ENCODE measurements at places on chromosomes 5 and 9. TPM values are rescaled to one million over a fixed set of nuclear protein-coding genes. Genes with fewer than 3 reads are reported as not detected.

PCDHGC4 gene
- total RNA-seq, result 1.1 TPM

GRCh38 chr9:115951977-115952376 lies 201.6 kb upstream of the PAPPA start:
- H3K4me1 ChIP-seq, result no peaks in the 10 kb centered on the region
- no peak for DNase-seq
- H3K4me3 ChIP-seq, result no peak overlapping the region
- H3K36me3 ChIP-seq, result no peaks in the 10 kb centered on the region
- no peaks in the 10 kb centered on the region for H3K27me3 ChIP-seq

GRCh38 chr9:131214286-131214856 lies 61.9 kb downstream of the FAM78A start:
- peaks cover 17% of the 10 kb centered on the region for H3K4me1 ChIP-seq
- DNase-seq, result no peak

- peaks cover 3% of the 10 kb centered on the region for H3K4me1 ChIP-seq
- H3K27me3 ChIP-seq, result no peaks in the 10 kb centered on the region
- DNase-seq, result peak; percentile 93
- no peak overlapping the region for H3K4me3 ChIP-seq
These were observed 172.1 kb upstream of the GAS1 start for GRCh38 chr9:87119328-87119881.

ACTBL2 gene
- not detected for total RNA-seq

- no peak for DNase-seq
- H3K27ac ChIP-seq, result no peak overlapping the region
- H3K4me1 ChIP-seq, result no peaks in the 10 kb centered on the region
- no peak overlapping the region for H3K4me3 ChIP-seq
- peaks cover 25% of the 10 kb centered on the region for H3K36me3 ChIP-seq
- no peaks in the 10 kb centered on the region for H3K27me3 ChIP-seq
These were observed 21.0 kb downstream of the EXOC3 start for GRCh38 chr5:463952-464351.

DNA sequence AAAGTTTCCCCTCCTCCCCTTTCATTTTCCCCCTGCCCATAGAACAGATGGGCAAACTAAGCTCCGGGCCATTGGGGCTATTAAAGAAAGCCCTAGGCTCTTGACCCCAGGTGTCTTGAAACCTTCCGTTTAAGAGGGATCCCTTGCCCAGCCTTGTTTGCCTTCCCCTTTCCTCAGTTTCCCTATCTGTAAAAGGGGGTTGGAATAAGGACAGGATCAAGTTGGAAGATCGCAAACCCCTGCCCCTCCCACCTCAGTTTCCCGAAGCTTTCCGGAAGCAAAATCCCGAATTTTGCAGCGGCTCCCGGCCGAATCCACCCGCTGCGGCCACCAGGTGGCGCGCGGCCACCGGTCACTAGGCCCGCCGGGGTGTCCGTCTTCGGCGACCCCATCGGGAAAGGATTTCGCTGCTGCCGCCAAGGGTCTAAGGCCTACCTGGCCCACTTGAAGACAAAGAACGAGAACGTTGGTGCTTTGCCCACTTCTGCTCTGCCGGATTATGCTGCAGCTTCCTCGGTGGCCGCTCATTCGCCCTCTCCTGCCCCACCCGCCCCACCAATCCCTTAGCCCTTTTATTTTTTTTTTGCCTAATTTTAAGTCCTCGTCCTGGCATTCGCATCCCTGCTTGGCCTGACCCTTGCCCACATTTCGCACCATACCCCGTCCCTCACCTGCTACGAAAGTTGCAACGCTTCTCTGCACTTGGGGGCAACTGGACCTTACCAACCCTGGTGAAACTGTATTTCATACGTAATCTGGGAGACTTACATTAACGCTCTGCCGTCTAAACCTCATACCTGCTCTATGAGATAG lies 962 bp upstream of the NR6A1 start:
- H3K27me3 ChIP-seq, result peaks cover 7% of the 10 kb centered on the region
- H3K36me3 ChIP-seq, result no peaks in the 10 kb centered on the region
- peaks cover 16% of the 10 kb centered on the region for H3K4me1 ChIP-seq

GRCh38 chr5:54443270-54443669 lies 12.2 kb upstream of the HSPB3 start:
- no peak overlapping the region for H3K27ac ChIP-seq
- peaks cover 15% of the 10 kb centered on the region for H3K4me1 ChIP-seq
- peak; percentile 71 for DNase-seq

RAD23B gene
- total RNA-seq, result 84.7 TPM

FOXD4L3 gene
- 0.21 TPM for total RNA-seq

GRCh38 chr9:89705651-89706050 lies 100.8 kb downstream of the GADD45G start:
- peaks cover 7% of the 10 kb centered on the region for H3K4me1 ChIP-seq
- no peak overlapping the region for H3K4me3 ChIP-seq
- H3K27ac ChIP-seq, result no peak overlapping the region
- H3K36me3 ChIP-seq, result no peaks in the 10 kb centered on the region
- no peaks in the 10 kb centered on the region for H3K27me3 ChIP-seq

DNA sequence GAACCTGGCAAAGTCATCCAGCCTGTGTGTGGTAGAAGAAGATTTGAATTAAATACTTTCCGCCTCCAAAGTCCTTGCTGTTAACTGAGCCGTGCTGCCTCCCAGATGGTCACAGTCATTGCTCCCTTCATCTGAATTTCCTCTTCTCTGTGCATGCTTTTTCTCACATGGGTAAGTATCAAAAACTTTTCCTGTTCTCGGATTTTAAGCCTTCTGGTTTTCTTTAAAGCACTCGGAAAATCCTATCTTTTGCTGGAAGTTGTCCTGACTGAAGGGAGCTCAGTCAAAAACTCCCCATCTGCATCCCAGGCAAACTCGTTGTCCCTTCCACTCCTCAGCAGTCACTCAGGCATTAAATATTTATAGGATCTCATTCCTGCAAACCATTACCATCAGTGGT lies 290.0 kb upstream of the PIK3R1 start:
- DNase-seq, result no peak
- H3K27ac ChIP-seq, result no peak overlapping the region
- no peaks in the 10 kb centered on the region for H3K36me3 ChIP-seq
- no peaks in the 10 kb centered on the region for H3K27me3 ChIP-seq

- no peak overlapping the region for H3K4me3 ChIP-seq
- no peaks in the 10 kb centered on the region for H3K4me1 ChIP-seq
- H3K36me3 ChIP-seq, result no peaks in the 10 kb centered on the region
- no peak overlapping the region for H3K27ac ChIP-seq
These were observed 366.4 kb downstream of the ARL15 start for GRCh38 chr5:53943938-53944337.

GRCh38 chr9:16175461-16175860 lies 622.6 kb downstream of the CCDC171 start:
- no peaks in the 10 kb centered on the region for H3K27me3 ChIP-seq
- H3K4me1 ChIP-seq, result peaks cover 6% of the 10 kb centered on the region
- no peak overlapping the region for H3K27ac ChIP-seq
- no peak overlapping the region for H3K4me3 ChIP-seq

GRCh38 chr9:27634879-27635278 lies 61.6 kb upstream of the C9orf72 start:
- H3K27ac ChIP-seq, result no peak overlapping the region
- no peaks in the 10 kb centered on the region for H3K36me3 ChIP-seq
- no peaks in the 10 kb centered on the region for H3K4me1 ChIP-seq

GRCh38 chr5:38329132-38329715 lies 70.9 kb downstream of the EGFLAM start:
- peak; percentile 23 for DNase-seq
- no peaks in the 10 kb centered on the region for H3K4me1 ChIP-seq
- H3K27ac ChIP-seq, result no peak overlapping the region
- H3K4me3 ChIP-seq, result no peak overlapping the region
- H3K27me3 ChIP-seq, result no peaks in the 10 kb centered on the region

PRLR gene
- total RNA-seq, result 0.06 TPM

DNA sequence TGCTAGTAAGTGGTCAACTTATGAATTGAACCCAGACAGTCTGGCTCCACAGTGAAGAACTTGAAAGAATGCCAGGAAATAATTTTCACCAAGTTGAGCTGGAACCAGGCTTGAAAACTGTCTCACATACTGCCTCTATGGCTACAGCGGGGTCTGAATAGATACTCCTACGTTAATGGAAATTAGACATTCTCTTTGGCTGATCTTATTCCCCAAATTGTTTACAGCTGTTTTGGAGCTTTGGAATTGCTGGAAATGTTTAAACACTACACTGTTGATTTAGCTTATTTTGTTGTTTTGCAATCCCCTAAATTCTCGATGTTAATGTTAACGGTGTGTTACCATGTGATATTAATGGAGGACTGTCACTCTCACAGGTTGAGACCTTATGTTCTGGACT lies 146.4 kb downstream of the FBXL7 start:
- no peak overlapping the region for H3K4me3 ChIP-seq

BARHL1 gene
- total RNA-seq, result not detected

DNA sequence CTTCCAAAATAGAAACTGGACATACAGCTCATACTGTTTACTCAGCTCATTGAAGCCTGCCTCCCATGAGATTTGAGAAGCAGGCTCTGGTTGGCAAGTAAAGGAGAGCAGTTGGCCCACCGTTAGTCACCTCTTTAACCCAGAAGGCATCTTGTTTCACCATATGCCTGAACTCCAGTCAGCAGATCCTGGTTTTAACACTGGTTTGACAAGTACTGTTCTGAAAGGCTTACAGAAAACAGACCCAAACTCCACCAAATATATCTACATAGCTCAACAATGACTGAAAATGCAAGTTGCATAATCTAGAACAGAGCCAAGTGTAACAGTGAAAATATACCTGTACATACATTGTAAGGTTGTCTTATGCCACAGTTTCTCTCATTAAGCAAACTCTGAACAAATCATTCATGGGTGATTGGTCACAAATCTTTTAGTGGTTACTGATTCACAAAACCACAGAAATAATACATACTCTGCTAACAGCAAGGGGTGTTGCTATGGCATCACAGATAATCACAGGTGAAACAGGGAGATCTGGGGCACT lies 198.8 kb downstream of the BNC2 start:
- no peak overlapping the region for H3K27ac ChIP-seq
- DNase-seq, result peak; percentile 63
- peaks cover 29% of the 10 kb centered on the region for H3K27me3 ChIP-seq
- H3K36me3 ChIP-seq, result no peaks in the 10 kb centered on the region
- no peak overlapping the region for H3K4me3 ChIP-seq

GRCh38 chr9:77440057-77440456 lies 208.1 kb downstream of the GNA14 start:
- H3K27me3 ChIP-seq, result no peaks in the 10 kb centered on the region
- peak; percentile 27 for DNase-seq
- no peak overlapping the region for H3K4me3 ChIP-seq
- H3K4me1 ChIP-seq, result no peaks in the 10 kb centered on the region

MEF2C gene
- 95.3 TPM for total RNA-seq

PCDHB8 gene
- 20.8 TPM for total RNA-seq

RGS7BP gene
- total RNA-seq, result 0.45 TPM

GRCh38 chr9:116223926-116224325 lies 70.3 kb downstream of the PAPPA start:
- H3K27ac ChIP-seq, result no peak overlapping the region
- H3K4me1 ChIP-seq, result peaks cover 6% of the 10 kb centered on the region
- no peak overlapping the region for H3K4me3 ChIP-seq

GPR150 gene
- 0.57 TPM for total RNA-seq

- no peak overlapping the region for H3K4me3 ChIP-seq
- H3K27me3 ChIP-seq, result no peaks in the 10 kb centered on the region
- DNase-seq, result no peak
- H3K36me3 ChIP-seq, result no peaks in the 10 kb centered on the region
- no peaks in the 10 kb centered on the region for H3K4me1 ChIP-seq
These were observed 32.3 kb downstream of the NTRK2 start for GRCh38 chr9:84701801-84702200.

SCGB3A2 gene
- total RNA-seq, result not detected

All from cardiac muscle cell (in vitro differentiated cells and primary cell).